ENCODE measurements at places on chromosomes 6 and 20. TPM values are rescaled to one million over a fixed set of nuclear protein-coding genes. Genes with fewer than 3 reads are reported as not detected.

EXOC2 gene
- 29.8 TPM for total RNA-seq

ZNF391 gene
- total RNA-seq, result 0.32 TPM

SLC32A1 gene
- not detected for total RNA-seq

EYA4 gene
- total RNA-seq, result under 0.01 TPM

FAM210B gene
- 38.0 TPM for total RNA-seq

CYP21A2 gene
- total RNA-seq, result under 0.01 TPM

TSBP1 gene
- total RNA-seq, result under 0.01 TPM

HSPA1L gene
- total RNA-seq, result 0.97 TPM

NHSL1 gene
- 4.7 TPM for total RNA-seq

ZNF831 gene
- not detected for total RNA-seq

RALGAPA2 gene
- total RNA-seq, result 5.6 TPM

SEMG1 gene
- total RNA-seq, result not detected

CBLN4 gene
- total RNA-seq, result not detected
